ENCODE measurements at places on chromosomes 6 and 20.

DNA sequence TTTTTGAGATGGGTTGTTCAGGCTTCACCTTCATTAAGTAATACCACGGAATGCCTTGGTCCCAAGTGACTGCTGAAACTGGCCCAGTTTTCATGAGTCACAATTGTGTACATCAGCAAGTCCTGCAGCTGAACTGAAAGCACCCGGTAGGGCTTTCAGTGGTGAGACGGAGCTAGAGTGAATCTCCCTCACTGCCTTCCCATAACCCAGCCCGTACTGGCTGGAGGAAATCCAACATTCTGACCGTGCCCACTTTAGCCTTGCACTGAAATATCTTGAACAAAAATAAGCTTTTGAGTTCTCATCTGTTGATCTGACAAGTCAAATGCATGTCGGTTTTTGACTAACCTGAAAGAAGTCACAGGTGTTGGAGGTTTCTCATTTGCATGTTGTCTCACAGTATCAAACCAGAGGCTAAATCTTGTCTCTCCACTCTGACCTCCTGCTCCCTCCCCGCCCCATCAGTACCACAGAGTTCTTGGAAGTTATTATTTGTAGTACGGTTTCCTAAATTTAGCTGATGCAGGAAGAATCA is 35.9 kb downstream of the DUSP22 start:
- no peaks in the 10 kb centered on the region for H3K36me3 ChIP-seq
- no peak overlapping the region for H3K4me3 ChIP-seq
- no peak overlapping the region for H3K27ac ChIP-seq
- DNase-seq = no peak

DNA sequence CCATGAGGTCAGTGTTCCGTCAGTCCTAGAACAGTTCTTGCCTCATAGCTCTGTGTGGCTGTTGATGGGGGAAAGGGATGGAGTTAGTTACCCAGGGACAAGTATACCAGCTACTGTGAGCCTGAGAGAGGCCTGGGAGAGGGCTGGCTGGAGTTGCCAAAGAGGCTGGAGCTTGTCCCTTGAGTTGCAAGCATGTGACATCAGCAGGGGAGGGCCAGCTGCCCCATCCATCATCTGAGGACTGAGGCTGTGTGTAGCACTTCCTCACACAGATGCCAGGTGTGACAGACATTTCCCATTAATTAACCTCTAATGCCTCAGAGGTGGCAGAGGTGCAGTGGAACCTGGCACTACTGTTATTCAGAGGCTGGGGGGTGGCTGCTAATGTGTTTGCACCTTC is 131.6 kb downstream of the PHACTR3 start:
- no peaks in the 10 kb centered on the region for H3K36me3 ChIP-seq
- DNase-seq = no peak
- H3K4me1 ChIP-seq = no peaks in the 10 kb centered on the region
- no peak overlapping the region for H3K27ac ChIP-seq

DNA sequence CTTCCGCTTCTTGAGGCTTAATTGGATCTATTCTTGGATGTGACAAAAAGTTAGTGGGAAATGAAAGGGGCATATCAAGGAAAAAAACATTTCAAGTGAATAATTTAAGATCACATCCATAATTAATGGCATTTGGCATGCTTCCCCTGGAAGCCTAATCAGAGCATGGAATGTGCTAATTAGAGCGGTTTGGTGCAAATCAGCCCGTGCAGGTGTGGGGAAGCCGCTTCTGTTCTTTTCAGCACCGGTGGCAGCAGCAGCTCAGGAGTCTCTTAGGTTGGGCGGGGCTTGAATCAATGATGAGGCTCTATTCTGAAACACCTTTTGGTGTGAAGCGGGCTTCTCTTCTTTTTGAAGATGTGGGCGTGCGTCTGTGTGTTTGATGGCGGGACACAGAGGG is 301.2 kb downstream of the LRFN2 start:
- no peaks in the 10 kb centered on the region for H3K36me3 ChIP-seq
- no peak for DNase-seq
- H3K4me3 ChIP-seq = no peak overlapping the region
- H3K27ac ChIP-seq = no peak overlapping the region

GRCh38 chr6:56329271-56330050 is 82.1 kb upstream of the COL21A1 start:
- H3K4me3 ChIP-seq = no peak overlapping the region
- no peaks in the 10 kb centered on the region for H3K4me1 ChIP-seq
- DNase-seq = no peak
- no peaks in the 10 kb centered on the region for H3K27me3 ChIP-seq
- H3K27ac ChIP-seq = no peak overlapping the region

DNA sequence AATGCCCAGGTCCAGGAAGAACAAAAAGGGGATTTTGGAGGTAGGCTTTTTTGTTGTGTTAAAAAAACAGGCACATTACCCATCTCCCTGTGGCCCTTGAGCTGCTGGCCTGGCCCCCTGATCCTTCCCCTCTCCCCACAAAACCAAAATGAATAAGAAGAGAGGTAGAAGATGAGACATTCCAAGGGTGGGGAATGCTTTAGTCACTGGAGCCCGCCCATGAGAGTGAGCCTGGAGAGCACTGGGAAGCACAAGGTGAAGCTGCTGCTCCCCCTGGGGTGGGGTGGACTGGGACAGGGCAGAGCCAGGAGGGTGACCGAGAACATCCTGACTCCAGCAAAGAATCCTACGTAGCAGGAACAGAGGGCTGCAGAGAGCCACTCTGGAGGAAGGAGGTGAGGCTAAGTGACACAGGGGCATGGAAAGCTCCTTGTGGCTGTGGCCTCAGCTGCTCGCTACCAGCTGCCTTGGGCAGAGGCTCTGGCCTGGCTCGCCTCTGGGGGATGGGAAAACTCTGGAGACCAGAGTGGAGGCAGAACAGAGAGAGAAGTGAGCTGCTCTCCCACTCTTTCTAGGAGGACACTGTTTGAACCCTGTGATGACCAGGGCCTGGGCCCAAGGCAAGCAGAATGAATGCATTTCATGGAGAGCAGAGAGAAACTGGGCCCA is 48.3 kb downstream of the AKAP7 start:
- DNase-seq = no peak
- no peak overlapping the region for H3K4me3 ChIP-seq
- no peak overlapping the region for H3K27ac ChIP-seq
- H3K36me3 ChIP-seq = no peaks in the 10 kb centered on the region
- peaks cover 5% of the 10 kb centered on the region for H3K4me1 ChIP-seq

- peak overlapping the region; percentile 80 for H3K27ac ChIP-seq
- no peaks in the 10 kb centered on the region for H3K4me1 ChIP-seq
- H3K27me3 ChIP-seq = no peaks in the 10 kb centered on the region
- H3K36me3 ChIP-seq = no peaks in the 10 kb centered on the region
These were observed 131.2 kb upstream of the BTN3A2 start for GRCh38 chr6:26233649-26234420.
